ENCODE measurements at places on chromosomes 7 and 10.

- no peak for DNase-seq
These were observed 8.2 kb upstream of the EFCAB10 start for GRCh38 chr7:105589356-105590077.

DNA sequence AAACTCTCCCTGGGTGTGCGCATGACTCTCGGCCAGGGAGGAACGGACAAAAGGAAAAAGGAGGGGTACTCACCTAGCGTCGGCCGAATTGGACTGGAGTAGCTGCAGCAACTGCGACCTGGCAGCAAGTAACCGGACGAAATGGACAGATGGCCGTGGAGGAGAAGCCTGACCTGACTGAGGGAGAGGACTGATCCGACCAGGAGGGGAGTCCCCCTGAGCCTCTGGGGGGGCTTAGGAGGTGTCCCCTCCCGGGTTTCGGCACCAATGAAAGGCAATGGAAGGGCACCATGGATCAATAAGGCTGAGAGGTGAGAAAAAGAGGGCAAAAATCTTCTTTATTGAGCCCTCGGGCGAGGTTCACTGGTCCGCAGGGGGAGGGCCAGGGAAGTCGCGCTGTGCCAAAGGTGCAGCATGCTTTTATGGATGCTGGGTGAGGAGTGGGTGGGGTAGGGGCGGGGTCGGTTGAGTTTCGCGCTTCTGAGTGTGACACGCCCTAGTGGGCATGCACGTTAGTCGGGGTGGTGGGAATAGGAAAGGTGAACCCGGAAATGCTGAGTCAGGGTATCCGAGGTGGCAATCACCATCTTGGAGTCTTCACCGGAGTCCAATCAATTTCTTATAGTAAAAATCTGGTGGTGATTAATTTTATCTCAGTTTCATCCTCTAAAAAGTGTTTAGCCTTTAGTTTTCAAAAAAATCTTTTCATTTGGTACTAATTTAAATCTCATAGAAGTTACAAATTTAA is 638.5 kb upstream of the DPP6 start:
- no peak for DNase-seq

GRCh38 chr10:50033481-50033880 is 34.3 kb upstream of the WASHC2A start:
- DNase-seq: no peak

GRCh38 chr10:117574498-117575146 is 32.1 kb downstream of the EMX2 start:
- no peak for DNase-seq

GRCh38 chr7:151181011-151181431 is 6.0 kb downstream of the ASB10 start:
- DNase-seq: no peak

DNA sequence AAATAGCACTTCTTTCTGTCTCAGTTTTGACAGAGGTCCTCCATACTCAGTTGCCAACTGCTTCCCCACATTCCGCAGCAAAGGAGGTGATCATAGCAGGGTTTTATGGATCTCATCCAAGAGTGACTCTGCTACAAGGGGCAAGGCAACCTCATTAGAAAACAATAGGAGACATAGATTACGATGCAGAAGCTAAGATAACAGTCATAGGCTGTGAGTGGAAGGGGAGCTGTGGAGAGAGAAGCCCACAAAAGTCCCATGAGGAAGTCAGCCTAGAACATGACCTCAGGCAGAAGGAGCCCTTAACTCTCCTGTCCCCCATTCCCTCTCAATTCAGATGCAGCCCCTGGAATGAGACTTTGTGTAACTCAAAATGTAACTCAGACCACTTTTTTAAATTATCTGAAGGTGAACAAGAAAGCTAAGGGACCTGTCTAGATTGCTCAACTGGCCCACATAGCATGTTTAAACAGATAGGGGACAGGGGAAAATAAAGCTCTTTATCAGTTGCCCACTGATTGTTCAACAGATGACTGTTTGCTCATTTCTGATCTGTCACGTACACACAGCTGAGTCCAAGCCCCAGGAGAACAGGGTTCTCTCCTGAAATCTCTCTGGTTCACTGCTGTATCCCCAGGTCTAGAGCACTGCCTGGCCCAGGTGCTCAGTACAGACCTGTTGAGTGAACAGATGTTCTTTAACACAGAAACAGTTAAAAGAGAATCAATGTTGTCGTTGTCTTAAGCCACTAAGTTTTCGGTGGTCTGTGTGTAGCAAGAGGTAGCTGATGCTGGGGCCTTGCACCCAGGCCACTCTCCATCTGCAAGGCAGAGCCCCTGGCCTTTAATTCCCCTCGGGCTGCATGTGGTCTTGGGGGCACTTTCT is 1.5 kb upstream of the NCOA4 start:
- no peak for DNase-seq

- DNase-seq: peak; percentile 84
These were observed 920 bp downstream of the PRLHR start for GRCh38 chr10:118594392-118595063.
